NCI-H1048 (cell line): ENCODE measurements at places on chromosomes 16 and 17.

DNA sequence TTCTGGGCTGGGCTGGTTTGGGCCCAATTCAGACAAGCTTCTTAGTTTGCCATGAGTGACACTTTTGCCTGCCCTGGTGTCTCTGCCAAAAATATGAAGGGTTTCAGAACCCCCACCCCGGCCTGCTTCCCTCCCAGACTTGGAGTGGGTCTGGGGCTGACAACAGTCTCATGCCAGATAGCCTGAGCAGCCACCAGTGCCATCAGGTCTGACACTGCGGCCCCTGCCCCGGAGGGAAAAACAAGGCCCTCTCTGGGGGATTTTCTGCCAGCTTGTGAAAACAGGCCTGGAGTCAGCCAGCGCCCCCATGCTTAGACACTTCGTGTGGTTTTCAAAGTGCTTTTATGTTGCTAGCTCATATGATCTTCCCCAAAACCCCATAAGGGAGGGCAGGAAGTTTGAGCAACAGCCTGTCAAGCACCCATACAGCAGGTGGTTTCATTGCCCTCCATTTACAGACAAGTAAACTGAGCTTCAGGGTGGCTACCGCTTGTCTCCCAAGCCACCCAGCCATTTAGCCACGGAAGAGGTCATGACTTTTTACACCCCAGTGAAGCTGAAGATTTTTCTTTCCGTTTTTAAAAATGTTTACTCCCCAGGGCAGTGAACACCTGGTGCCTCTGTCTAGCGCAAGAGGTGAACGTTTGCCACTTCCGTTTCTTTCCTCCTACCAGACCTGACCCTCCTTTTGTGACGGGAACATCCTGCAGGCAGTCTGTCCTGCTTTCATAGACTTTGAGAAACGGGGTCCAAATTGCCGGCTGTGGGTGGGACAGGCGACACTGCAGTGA, 300.6 kb downstream of the SEC14L1 start:
- DNase-seq: no peak

DNA sequence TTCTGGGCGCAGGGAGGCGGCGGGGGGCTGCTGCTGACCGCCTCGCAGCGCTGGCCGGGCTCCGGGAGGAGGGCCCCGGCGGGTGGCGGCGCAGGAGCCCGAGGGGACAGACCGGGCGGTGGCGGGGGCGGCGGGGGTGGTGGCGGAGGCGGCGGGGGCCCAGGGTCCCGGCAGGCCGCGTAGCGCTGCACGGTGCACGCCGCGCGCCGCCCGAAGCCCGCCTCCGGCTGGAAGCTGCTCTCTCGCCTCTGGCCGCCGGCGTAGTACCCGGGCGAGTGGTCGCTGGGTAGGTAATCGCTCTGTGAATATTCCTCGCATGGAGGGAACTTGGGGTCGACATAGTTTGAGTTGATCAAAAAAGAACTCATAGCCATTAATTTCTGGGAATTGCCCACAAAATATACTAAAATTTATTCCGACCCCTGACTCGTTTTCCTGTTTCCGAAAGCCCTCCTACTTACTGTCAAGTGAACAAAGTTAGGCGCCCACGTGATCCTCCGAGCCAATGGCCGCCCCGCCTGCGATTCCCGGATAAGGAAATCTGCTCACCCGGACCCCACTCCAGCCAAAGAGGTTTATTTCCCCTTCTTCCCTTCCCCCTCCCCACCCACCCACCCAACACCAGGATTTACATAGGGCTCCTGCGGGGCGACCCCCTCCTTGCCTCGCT, at the start of gene HOXB4:
Gene HOXB4 (minus strand): TSS at position 405 of the 670 bp plus-strand sequence. CDS start 31 bp downstream, at position 374.
- DNase-seq: no peak

DNA sequence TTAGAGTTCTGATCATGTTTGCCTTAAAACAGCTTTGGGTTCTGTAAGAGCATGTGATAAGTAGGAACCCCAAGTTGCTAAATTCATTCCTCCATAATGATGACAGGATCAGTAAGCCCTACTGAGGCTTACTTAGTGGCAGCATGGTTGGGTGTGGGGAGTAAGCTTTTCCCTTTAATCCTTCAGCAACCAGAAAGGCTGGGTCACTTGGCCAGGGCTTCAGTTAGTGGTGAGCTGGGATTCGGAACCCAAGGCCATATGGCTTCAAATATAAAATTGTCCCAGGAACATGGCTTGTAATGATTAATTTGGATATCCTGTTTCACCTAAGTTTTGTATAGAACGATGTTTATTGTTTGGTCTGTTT, 850 bp downstream of the GINS3 start:
- no peak for DNase-seq

DNA sequence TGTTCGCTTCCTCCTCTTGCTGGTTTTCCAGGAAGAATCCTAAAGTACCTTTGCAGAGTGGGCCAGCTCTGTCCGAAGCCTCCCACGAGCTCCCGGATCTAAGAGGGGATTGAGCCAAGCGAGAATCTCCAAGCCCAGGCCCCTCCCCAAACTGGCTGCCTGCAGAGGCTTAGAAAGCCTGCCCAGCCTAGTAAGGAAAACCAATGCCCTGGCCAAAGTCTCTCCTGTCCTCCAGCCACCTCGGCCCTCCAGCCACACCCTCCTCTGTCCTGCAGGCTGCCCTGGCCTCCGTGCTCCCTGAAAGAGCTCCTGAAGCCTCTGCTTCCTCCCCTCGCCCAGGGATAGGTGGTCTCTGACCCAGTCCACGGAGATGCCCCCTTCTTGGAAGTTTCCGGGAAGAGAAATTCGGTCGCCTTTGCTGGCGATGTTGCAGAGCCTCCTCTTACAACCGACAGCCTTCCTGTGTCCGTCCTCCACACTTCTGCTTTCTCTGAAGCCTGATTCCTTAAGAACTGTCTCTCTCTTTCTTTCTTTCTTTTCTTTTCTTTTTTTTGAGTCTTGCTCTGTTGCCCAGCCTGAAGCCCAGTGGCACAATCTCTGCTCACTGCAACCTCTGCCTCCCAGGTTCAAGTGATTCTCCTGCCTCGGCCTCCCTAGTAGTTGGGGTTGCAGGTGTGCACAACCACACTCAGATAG, 54.9 kb upstream of the TOB1 start:
- DNase-seq: no peak

DNA sequence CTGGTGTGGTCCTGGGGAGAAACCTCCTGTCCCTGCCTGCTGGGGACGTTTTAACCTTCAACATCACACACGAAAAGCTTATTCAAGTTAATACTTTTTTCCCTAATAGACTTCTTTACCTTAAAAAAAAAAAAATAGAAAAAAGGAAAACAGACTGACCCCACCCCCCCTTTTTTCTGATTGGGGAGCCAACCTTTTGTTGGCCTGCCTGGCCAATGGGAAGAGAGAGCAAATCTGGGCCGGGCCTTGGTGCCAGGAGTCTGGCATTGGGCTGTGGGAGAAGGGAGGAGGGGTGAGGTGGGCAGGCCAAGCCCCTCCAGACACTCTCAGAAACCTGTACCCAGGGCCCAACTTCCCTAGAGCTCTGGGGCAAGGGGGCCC, 3.0 kb downstream of the CBX8 start:
- no peak for DNase-seq

- no peak for DNase-seq
Observed at GRCh38 chr16:50742576-50743200, 802 bp downstream of the CYLD start.
